ENCODE measurements at places on chromosomes 7 and 10. TPM values are rescaled to one million over a fixed set of nuclear protein-coding genes. Genes with fewer than 3 reads are reported as not detected.

DNA sequence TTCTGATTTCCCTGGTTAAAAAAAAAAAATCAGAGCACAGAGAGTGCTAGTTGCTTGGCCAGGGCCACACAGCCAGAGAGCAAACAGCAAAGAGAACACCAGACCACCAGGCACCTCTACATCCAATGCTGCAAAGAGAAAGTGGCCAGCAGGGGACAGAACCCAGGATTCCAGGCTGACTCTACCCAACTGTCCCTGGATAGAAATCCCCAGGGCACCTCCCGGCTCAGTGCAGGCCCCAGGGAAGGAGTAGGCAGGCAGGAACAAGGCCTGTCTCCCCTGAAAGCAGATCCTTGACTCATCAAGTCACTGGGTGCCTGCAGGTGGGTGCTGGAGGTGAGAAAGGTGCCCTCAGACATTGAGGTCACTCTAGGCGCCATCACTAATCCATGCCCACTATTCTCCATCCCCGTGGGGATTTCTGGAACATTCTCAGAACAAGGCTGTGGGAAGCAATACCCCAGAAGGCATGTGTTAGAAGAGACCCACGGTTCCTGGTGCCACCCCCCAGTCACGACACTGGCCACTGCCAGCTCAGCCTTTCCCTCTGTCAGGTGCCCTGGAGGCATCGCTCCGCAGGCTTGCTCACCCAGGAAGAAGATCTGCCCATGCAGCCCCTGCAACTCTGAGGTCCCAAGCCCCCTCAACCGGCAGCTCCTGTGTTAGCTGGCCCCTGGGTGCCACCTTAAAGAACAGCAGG is 154.8 kb downstream of the GRID1 start:
- no peak for DNase-seq

DNA sequence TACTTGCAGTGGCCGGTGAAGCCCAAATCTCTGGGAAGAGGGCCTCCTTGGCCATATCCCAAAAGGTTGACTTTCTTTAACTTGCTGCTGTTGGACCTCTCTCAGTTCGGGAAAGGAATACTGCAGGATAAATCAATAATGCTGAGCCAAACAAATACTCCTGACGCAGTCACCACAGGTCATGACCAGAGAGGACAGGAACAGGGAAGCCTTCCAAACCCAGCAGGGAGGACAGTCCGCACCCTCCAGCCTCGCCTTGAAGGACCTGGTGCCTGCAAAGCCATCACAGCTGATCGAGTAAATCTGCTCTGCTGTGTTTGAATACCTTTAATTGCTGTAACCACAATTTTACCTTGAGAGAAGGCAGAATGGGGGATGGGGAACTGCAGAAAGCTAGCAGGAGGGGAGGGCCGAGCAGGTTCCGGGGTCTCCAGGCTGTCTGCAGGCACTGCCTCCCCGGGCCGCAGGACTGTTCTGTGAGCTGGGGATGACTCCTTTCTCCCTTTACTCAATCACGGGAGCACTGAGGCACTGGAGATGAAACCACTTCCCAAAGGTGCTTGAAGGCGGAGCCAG is 20.8 kb upstream of the INSIG1 start:
- DNase-seq = no peak

DNA sequence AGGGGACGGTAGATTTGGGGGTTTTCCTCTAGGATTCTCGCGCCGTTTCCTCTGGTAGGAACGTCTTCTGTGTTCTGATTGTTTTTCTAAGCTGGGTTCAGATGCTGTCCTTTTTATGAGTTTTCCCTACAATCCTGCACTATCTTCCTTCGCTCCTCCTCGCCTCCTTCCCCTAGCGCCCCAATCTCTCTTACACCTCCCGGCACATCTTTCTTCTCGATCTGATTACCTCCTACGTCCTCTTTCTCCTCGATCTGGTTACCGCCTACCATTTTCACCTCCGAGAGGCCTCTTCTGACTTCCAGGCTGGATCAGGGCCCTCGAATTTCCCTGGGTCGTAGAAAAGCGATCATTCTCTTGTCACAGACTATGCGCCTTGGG is 413 bp downstream of the BUD31 start:
- DNase-seq = no peak

- no peak for DNase-seq
Measured at GRCh38 chr7:17493446-17493845, 195.0 kb downstream of the AHR start.

DNA sequence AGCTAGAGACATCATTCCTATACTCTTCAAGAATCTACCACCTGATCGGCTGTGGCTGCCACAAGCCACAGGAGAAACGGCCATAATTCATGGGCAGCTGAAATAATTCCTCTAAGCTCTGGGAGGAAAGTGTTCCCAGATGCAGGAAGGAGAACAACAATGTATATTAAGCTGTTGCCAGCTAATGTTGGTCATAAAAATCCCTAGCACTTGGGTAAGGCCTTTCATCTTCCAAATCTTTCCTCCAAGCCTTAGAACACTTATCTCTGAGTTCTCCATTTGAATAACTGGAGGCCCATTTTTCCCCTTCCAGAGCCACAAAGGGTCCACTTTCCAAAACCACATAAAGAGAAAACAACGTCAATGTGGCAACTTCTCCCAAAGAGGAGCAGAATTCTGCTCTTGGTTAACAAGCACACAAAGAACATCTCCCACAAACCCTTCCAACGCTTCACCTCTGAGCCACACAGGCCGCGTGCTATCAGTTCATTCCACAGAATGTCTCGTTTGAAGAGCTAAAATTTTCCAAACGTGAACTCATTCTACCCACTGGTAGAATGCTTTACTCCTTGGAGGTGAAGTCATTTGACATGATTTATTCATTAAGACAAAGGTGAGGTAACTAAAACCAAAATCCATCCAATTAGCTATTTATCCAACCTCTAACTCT is 11.2 kb downstream of the KCNMA1 start:
- DNase-seq = no peak

DNA sequence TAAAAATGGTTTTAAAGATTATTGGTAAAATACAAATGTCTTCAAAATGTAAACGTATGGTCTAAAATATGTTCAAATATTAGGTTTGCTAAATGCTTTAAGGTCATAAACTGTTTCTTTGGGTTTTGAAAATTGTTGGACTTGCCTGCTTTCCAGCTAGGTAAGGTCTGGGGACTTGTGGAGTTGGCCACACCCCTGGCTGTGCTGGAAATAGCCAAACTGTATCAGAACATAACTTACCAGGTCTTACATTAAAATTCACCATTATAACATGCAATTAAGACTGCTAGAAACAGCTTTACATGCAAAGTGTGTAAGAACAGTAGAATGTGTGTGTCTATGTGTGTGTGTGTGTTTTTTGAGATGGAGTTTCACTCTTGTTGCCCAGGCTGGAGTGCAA is 29.7 kb upstream of the BNIP3 start:
- DNase-seq = no peak

- no peak for DNase-seq
Measured at GRCh38 chr10:15954188-15954587, 93.9 kb upstream of the MINDY3 start.

- DNase-seq = no peak
Measured at GRCh38 chr10:69292459-69292858, 14.2 kb downstream of the HK1 start.

DNA sequence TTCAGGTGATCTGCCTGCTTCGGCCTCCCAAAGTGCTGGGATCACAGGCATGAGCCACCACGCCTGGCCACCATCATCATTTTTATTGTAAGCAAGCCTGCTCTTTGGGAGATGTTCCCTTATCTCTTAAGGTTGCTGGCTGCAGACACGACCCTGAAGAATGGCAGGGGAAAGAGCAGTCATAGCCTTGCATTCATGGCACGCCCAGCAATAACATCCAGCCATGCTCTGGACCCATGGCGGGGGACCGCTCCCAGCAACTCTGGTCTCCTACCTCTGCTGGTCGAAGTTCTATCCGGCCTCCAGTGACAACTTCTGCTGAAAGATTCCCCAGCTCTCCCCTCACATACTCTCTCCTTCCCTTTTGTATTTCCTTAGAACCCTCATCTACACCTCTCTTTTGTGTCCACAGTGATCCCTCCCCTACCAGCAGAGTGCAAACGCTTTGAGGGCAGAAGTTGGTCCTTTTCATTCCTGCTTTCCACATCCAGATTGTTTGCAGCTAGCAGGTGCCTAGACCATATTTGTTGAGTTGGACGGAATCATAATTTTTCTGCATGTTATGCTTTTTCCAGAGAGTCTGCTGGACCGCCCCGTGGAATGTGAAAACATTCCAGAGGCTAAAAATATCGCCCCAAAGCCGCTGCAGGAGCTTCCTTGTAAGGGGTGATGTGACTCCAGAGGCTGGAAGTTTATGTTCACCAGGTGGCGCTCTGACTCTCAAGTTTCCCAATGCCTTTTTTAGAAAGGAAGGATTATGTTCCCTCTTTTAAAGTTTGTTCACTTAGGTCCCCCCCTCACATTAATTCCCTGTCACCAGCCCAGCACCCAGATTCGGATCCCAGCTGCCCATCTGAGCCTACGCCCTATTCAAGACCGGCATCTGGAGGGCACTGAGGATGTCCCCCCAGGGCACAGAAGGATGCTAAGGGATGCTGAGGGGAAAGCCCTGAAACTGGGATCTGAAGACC is 4.3 kb upstream of the MARVELD1 start:
- peak; percentile 65 for DNase-seq

DNA sequence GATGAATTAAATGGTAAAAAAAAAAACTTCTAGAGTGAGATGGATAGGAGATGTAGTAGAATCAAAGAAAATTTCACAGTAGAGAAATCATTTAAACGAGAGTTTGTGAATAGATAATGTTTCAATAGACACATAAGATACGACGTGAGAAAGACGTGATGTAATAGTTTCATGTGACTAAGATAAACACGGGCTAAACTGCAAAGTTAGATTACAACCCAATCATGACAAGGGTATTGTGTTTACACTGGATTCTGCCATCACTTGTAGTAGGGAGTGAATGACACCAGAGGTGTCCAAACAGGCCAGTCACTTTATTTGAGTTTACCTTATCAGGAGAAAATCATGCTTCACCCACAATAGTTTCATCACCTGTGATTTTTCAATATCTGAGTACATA is 21.6 kb downstream of the SEMA3D start:
- no peak for DNase-seq

GRCh38 chr7:30918676-30919075 is 7.0 kb downstream of the AQP1 start:
- no peak for DNase-seq

DNA sequence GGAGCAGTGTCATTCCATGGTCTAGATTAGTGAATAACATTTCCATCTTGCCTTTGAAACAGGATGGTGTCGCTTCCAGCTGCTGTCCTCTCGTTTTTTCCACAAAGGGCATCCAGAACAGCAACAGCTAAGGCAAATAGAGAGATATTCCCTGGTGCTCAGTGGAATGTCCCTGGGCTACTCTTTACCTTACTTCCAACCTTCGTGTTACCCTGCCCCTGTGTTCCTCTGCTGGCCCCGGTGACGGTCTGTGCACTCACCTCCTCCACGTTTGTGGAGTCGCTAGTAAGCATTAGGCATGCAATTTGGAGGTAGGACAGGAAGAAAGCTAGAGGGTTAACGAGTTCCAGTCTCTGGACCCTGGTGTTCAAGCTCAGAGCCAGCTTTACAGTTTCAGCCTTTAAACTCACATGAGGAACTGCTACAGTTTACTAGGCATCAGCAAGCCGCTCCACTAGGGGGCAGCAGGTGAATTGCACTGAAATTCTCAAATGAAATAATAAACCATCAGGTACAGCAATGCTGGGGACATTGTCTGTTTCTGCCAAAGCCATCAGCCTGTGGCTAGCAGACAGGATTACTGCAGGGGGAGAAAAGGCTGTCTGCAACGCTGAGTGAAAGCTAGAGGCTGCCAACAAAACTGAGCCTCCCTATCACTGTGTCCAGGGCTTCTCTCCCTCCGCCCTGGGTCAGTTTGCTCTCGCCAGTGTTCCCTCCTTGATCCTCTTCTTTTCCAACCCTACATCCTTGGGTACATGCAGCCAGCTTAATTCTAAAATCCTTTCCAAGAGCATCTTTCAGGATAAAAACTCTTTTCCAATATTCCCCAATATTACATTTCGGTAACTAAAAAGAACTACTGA is 9.0 kb downstream of the MRPL32 start:
- DNase-seq = peak; percentile 93

- DNase-seq = no peak
Measured at GRCh38 chr10:71083716-71083975, 128.7 kb upstream of the UNC5B start.

DNA sequence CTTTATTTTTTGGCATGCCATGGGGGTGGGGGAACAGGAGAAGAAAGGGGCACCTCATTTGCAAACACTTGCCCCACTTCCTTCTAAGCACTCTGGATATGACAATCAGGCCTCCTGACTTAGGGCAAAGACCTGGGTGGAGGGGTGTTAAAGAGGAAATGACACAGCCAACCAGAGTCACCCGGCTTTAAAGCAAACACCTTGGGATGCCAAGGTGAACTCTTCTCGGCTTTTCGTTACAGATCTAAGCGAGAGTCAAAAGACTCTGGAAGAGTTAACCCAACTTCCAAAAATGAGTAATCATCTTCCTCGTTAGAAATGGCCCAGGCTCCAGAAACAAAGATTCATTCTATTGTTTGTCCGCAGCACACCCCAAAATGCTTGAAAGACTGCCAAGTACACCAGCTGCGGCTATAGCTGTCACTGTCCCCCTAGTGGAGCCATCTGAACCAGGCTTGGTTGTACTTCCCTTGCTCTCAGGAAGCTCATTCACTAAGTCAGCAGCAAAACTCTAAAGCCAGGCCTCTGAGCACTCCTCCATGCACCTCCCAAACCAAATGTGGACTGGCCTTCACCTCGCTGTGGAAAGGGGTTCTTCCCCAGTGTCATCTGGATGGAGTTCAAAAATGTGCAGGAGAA is 24.8 kb downstream of the FAM53B start:
- DNase-seq = peak; percentile 82

DNA sequence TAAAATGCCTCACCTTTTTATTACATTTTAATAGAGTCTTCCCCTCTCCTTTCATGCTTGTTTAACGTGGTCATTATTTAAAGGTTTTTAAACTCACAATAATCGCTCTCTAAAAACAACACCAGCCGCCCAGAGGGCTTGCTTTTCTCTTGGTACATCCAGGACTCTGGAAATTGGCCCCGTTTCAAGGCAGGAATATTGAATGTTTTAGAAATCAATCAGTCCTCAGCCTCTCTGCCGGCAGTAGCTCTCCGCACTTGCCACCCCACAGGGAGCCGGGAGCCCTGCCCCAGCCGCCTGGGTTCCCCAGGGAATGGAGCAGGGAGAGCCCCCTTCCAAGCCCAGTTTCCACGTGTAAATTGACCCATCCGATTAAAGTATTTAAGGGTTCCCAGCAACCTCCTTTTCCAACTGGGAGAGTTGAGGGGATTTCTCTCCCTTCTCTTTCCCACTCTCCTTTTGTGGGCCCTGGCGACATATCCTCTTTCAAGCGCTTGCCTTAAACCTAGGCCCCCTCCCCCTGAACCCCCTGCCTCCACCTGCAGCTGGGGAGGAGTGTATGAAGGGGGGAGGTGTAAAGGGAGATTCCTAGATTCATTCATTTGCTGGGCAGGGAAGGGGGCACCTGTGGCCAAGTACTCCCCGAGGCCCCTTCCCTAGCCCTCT is 1.9 kb downstream of the FGF8 start:
- DNase-seq = no peak

Gene PLEKHS1
- not detected for total RNA-seq

Gene CDNF
- total RNA-seq = 0.49 TPM

Gene MBL2
- total RNA-seq = 0.43 TPM

Gene CLDN4
- 2.8 TPM for total RNA-seq

Gene C10orf53
- total RNA-seq = not detected

Gene SUN3
- not detected for total RNA-seq

Gene GPC2
- 8.8 TPM for total RNA-seq

Gene SRRM3
- 8.5 TPM for total RNA-seq

All from G401 (cell line).